ENCODE measurements at places on chromosomes 6 and 20.
A peak's percentile ranks its signal among the peaks of the same experiment; 100 is the strongest.

DNA sequence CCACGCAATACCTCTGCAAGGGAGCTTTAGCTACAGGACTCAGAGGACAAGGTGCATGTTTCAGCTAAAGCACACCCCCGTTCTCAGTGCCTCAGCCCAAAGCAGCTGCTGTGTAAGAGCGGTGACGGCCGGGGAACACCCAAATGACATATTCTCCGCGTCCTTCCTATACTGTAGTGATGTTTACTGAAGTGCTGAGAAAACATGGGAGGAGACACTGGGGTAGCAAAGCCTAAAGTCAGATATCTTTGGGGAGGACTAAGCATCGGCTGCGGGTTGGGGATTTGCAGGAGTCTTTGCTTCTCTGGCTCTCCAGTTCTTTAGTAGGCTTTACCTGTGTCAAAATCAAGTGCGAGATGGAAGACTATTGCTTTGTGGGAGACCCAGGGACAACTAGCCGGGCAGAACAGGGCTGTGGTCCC is 1.7 kb downstream of the SLC22A23 start:
- DNase-seq: peak; percentile 72

DNA sequence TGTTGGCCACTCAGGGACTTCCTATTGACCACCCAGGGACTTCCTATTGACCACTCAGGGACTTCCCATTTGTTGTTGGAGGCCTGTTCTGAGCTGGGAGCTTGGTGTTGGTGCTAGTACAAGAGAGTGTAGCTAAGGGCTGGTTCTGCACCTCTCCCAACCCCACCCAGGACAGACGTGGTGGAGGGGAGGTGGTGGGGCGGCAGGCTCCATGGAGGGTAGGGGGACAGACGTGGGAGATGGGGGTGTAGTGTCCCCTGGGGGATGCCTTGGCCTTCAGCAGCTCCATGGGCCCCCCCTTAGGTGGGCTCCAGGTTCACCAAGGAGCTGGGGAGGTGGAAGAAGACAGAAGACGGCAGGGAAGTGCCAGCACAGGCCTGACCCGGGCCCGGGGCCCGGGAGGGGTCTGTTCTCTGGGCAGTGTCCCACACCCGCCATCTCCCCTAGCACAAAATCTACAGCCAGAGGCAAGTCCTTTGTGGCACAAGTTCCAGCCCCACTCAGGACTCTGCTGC is 33.9 kb downstream of the CHRNA4 start:
- DNase-seq: no peak

- DNase-seq: no peak
These were observed 186.8 kb downstream of the ARID1B start for GRCh38 chr6:156963712-156964700.

- DNase-seq: no peak
These were observed 27.1 kb downstream of the TOP1 start for GRCh38 chr20:41055679-41056078.

DNA sequence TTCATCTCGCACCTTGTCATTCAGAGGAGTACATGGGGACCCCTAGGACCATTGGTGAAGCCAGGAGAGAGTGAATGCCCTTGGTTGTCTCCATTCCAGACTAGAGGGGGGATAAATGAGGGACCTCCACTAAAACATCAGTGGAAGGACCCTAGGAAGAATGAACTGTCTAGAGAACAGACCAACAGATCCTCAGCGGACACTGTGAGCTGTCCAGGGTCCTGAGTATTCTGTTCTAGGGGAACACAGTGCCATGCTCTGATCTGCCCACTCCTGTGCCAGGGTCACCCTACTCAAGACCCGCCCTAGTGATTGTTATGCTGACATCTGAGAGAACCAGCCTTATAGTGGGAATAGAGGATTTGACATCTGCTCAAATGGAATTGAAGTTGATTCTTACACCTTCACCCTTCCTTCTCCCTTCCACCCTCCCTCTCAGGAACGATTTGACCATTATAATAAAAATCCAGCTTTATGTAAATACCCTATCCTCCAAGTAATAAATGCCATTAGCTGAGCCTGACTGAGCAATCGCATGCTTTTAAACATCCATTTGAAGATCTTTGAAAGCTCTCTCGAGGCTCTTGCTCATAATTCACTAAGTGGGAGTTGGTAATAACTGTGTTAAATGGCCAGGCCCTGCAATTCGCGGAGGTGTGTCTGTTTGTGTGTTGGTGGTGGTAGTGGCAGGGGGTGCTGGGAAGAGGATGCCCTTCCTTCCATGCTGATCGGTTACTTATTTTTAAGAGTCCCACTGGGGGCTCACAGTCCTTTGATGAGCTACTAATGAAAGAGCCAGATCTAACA is 43.6 kb upstream of the SLC32A1 start:
- peak; percentile 20 for DNase-seq

DNA sequence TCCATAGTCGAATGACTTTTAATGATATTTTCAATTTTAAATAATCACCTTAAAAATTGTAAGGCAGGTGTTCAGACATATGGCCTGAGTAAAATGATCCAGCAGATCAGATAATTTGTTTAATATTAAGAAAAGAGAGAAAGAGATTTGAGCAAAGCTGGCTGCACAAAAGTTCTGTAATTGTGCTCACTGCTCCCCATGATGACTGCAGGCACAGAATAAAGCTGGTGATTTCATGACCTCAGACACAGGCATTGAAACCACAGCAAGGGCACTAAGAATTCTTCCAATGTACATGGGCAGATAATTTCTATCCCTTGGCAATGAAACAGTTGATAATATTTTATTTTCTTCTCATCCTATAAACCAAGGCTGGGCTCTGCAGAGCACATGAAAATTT is 553.1 kb downstream of the NKAIN2 start:
- DNase-seq: no peak

DNA sequence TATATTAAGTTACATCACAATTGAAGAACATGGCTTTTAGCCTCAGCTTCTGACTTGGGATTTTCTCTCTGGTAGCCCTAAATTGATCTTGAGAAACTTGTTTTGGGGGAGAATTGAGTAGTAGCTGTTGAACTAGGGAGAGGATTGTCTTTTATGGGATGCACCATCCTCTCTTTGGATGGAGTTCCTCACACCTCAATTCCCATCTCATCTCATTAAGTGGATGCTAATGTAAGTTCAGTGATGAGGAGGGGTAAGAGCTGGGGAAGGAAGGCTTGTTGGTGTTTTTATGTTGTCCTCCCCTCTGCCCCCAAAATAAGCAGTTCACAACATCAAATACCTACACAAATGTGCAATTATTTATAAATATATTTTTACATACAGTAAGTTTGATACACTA is 4.0 kb downstream of the GJA1 start:
- no peak for DNase-seq

GRCh38 chr6:159761129-159761872 is 544 bp upstream of the ACAT2 start:
- no peak for DNase-seq

DNA sequence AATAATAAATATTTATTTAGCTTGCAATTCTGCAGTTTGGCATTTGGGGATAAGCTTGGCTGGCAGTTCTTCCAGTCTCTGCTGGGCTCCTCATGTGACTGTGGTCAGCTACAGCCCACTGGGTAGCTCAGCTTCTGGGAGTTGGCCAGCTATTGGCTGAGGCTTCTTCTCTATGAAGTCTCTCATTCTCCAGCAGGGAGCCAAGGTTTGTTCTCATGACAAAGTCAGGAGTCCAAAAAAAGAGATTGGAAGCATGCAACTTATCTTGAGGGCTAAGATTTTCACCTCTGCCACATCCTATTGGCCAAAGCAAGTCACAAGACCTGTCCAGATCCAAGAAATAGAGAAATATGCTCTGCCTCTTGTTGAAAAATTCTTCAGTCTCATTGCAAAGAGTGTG is 94.6 kb downstream of the SNAP25 start:
- no peak for DNase-seq

DNA sequence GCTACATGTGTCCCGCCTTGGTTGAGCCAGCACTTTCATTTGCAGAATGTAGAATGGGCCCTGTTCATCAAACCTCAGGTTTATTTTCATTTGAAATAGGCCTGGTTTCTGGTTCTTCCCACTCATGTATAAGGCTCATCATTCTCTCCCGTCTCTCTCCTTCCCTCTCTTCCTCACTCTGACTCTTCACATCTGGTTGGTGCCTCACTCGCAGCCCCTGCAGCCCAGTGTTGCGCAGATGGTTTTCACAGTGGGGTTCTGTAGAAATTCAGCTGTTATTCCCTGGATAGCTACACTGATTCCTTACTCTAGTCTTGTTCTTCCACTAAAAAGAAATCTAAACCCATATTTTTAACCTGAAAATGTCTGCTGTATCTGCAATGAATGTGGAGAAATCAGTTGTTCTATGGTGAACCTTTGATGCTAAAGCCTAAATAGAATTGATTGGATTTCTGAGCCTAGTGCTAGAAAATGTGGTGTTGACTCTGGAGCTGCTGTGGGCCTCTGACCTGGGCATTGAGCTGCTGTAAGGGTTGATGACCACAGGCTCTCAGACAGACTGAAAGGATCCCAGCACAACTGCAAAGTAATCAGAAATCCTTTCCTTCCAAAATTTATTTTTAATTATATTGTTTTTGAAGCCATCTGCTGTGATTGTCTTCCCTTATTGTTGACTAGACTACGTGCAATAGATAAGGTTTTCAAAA is 150.3 kb downstream of the TMEM242 start:
- no peak for DNase-seq

- DNase-seq: no peak
These were observed 7.8 kb downstream of the UBE3D start for GRCh38 chr6:83057705-83058321.

DNA sequence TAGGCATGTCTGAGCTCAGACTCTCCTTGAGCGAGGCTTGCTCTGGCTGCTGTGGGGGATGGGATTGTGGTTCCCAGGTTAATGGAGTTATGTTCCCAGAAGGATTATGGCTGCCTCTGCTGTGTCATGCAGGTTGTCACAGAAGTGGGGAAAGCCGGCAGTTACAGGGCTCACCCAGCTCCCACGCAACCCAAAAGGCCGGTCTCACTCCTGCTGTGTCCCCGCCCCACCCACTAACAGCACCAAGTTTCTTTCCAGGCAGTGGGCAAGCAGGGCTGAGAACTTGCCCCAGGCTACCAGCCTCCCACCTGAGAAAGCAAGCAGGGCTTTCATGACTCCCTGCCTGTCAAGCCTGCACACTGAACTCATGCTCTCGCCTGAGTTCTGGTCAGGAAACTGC is 750.5 kb downstream of the FRK start:
- DNase-seq: no peak

- no peak for DNase-seq
These were observed 86.2 kb upstream of the F13A1 start for GRCh38 chr6:6406715-6407070.

DNA sequence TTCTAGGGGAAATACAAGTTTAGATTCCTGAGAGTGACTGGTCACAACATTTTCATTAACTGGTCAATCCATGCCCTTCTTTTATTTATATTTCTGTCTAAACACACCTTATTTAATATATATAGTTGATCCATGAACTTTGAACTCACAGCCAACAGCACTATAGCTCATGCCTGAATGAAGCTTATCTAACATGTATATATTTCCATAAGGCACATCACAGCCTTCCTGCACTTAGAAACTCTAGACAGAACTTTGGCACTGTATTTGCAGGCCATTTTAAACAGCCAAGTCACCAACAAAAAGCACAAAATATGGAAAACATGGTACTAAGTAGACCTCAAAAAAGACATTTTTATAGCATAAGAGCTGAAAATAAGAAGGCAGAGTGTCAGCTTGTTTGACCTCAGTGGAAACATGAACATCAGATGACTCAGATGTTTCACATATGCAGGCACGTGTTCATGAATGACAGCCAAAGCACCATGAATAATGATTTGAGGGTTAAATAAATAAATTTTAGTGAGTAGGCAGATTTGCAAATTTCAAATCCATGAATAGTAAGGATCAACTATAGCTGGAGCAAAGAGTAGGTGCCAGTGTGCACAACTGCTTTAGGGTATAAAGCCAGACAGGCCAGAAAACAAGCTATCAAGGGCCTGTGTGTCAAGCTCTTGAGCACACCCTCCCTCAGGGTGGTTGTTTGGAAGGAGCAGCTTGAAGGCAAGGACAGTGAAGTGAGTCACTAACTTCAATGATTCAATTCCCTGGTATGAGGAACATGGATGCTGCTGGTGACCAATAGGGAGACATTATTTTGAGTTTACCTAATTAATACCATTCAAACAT is 88.9 kb upstream of the NT5E start:
- DNase-seq: no peak

DNA sequence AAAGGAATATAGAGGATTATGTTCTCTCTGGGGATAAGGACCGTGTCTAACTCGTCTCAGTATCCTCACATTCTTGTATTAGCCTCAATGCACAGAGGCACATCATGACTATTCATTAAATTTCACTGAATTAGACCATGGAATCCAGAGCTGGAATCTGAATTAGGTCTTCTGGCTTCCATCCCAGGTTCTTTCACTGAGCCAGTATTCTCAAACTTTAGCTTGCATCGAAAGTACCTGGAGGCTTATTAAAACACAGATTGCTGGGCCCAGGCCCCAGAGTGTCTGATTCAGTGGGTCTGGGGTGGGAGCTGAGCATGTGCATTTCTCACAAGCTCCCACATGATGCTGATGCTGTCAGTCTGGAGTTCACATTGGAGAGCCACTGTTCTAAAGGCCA is 142.0 kb downstream of the UST start:
- no peak for DNase-seq

- no peak for DNase-seq
These were observed 220.0 kb downstream of the CLIC5 start for GRCh38 chr6:45795678-45796077.

- DNase-seq: no peak
These were observed 779.6 kb downstream of the MAFB start for GRCh38 chr20:39909447-39909846.

DNA sequence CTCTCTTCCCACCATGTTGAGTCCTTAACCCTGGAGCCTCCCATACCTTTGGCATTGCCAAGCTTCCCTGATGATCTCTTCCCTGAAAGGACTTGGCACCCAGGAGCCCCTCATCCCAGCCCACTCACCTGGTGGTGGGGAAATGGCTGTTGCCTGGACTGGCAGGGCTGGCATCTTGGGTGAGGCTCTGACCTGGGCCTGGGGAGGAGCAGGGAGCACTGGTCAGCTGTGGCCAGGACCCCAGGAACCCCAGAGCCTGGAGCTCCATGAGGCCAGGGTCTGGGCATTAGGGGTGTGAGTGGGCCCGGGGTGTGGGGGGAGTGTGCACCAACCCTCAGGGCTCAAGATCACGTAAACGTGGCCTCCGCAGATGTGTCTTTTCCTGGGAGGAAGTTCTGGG is 9.5 kb downstream of the SDCBP2 start:
- no peak for DNase-seq

GRCh38 chr6:5125152-5126006 is 40.2 kb downstream of the PPP1R3G start:
- no peak for DNase-seq

GRCh38 chr20:51303731-51304670 is 238.5 kb downstream of the NFATC2 start:
- DNase-seq: no peak

- no peak for DNase-seq
These were observed 32.9 kb upstream of the ZBTB24 start for GRCh38 chr6:109515781-109516409.

DNA sequence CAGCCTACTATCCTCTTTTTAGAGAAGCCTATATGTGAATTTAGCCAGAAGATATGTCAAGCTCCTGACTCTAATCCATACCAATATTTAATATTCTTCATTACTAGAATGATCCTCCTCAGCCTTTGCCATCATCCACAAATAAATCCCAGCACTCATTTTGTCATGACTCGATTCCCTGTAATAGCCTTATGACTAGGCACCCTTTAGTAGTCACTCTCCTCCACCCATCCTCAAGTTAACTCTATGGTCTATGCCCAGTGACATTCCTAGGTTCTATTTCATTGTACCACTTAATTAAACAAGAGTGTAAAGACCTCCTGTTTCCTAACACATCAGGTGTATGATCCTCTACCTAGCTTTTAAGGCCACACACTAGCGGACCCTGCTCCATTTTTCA is 450.4 kb upstream of the CITED2 start:
- DNase-seq: no peak

GRCh38 chr20:14879020-14879697 is 541.7 kb upstream of the FLRT3 start:
- DNase-seq: no peak
